ENCODE measurements at places on chromosomes 1 and 21.

- peak; percentile 59 for DNase-seq
Measured at GRCh38 chr1:117059334-117059677, 820 bp upstream of the TTF2 start.

DNA sequence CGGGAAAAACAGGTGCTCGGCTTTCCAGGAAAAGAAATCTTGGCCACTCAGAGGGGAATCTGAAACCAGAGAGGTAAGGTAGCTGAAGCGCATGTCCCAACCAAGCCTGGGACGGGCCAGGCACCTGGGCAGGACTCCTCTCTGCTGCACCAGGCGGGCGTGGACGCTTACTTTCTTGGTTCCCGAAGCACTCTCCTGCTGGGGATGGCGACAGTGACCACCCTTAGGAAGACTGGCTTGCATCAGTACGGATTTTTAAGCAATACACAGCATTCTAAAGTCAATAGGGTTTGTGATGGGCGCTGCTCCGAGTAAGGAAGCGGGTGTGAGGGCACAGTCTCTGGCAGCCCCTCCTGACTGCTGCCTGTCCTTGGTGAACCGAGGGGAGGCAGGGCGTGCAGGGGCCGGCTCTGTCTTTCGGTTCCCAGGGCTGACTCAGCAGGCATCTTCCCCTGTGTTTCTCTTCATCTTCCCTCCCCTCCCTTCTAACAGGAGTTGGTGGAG lies 74.9 kb upstream of the ANGPTL1 start:
- no peak for DNase-seq

- no peak for DNase-seq
Measured at GRCh38 chr1:95364546-95364945, 130.5 kb downstream of the RWDD3 start.

- DNase-seq, result no peak
Measured at GRCh38 chr1:13749543-13750341, 49.8 kb downstream of the PRDM2 start.

DNA sequence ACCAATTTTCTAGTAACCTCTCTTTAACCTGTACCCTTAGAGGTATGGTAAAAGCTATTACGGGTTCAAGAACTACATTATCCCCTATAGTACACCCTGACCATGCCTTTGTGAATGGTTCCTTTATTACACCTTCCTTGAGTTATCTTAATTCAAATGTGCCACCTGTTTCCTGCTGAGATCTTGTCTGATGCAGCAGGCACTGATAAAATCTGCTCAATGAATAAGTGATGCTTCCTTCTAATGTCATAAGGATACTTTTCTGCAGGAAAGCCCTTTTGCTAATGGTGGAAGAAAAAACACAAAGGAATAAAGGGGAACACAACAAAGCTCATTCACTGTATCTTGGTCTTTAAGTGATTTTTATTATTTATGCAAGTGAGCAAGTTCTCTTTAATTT lies 25.8 kb downstream of the INTS7 start:
- DNase-seq, result no peak

GRCh38 chr1:203475012-203475981 lies at the start of gene PRELP:
TSS of gene PRELP (plus strand) at chr1:203475806. CDS start at chr1:203483185, 7,379 bp downstream.
- no peak for DNase-seq

All from activated effector memory CD4-positive, alpha-beta T cell treated with Interleukin-2 at 50 U/mL for 16 hours (primary cell).